Activated CD4-positive, alpha-beta memory T cell treated with anti-CD3 and anti-CD28 coated beads for 36 hours (primary cell): ENCODE measurements at places on chromosomes 5 and 9. TPM values are rescaled to one million over a fixed set of nuclear protein-coding genes. Genes with fewer than 3 reads are reported as not detected.

Gene BAAT
- total RNA-seq: not detected

DNA sequence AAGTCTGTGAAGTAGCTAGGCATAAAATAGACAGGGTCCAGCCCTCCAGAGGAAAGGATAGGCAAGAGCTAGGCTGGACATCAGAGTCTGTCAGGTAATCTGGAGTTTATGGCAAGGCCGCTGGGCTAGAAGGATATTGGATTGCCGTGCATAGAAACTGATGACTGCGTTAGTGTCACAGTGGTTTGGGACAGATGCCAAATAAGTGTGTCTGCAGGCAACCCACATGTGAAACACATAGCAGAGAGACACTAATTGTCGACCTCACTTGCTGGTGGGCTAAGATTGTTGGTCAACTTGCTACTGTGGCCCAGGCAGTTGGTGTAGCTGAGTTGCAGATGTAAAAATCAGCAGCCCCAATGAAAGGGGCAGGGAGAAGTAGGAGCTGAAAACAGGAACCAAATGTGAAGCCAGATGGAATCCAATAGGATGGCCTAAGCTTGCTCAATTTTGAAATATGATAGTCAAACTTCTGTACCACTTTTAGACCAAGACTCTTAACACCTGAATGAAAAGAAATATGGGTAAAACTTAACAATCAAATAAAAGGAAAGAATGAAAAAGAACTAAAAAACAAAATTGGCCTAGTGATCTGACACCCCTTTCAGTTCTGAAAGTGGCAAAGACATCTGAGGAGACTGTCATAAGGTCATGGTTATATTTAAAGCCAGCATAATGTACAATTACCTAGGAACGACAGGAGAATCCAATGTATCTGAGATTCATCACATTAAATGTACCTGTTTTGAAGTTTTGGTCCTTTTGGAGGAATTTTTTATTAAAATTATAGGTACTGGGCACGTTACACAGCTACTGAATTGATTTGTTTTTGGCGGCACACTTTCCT, 243.3 kb upstream of the ACTBL2 start:
- no peak for DNase-seq

DNA sequence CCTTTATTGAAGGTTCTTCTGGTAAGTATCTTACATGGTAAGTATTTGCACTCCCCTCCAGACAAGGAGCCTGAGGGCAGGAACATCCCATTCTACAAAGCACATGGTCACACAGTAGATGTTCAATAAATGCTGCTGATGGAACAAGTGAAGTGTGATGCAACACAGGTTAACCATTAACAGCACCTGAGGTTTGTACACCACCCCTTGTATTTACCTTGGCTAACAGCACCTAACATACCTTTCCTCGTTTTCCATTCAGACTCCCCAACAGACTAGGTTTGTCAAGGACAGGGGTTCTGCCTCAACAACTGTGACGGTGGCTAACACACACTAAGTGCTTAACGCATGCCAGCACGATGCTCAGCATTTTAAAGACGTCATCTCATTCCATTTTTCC, 213.6 kb downstream of the MAPKAP1 start:
- DNase-seq: no peak

- DNase-seq: peak; percentile 88
Measured at GRCh38 chr5:177500685-177501522, 3.5 kb upstream of the PDLIM7 start.

DNA sequence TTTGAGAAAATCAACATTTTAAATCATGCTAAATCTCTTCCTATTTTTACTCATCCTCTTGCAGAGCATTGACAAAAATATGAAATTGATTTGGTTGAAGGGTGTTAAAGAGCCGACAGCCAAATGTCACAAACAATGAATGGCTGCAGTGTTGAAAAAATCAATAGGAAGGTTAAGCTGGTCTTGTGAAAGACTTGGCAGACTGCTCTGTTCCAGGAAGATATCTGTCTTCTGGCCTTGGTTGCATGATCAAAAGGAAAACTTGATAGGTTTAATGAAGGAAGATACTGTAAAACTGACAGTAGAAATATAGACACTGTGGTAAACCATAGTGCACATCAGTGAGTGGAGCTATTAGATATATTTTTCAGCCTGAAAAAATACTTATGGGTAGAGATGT, 103.6 kb downstream of the PBX3 start:
- DNase-seq: no peak
